Pericardium fibroblast (primary cell): ENCODE measurements at places on chromosomes 1 and 21. TPM values are rescaled to one million over a fixed set of nuclear protein-coding genes. Genes with fewer than 3 reads are reported as not detected.

The DIPK1A gene
- 4.7 and 12.3 TPM in 2 replicates for total RNA-seq

The KCNJ6 gene
- under 0.01 and 0.09 TPM in 2 replicates for total RNA-seq

The KCNJ10 gene
- total RNA-seq, result 0.12 TPM in 1 of 2 replicates, not detected in the other

The NCAM2 gene
- total RNA-seq, result 5.7 and 8.0 TPM in 2 replicates

The TMPRSS3 gene
- total RNA-seq, result not detected in 2 replicates
